NCI-H526 treated with DMSO at 0.1 percent for 48 hours (cell line): ENCODE measurements at places on chromosomes 2 and 18.

DNA sequence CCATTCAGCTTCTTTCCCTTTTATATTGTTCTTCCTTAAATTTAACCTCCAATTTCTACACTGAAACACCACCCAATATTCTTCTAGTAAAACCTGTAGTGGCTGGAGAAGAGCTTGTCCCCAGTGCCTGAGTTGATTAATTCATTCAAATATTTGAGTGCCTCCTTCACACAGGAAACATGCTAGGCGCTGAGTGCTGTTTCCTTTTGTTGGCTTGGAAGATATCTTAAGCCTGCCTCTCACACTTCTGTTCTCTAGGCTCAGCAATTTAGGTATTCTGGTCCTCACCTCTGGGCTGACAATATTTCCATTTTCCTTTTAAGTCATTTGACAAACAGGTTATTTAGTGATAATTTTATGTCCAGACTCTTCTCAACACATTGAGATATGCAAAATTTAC is 185.4 kb downstream of the SETBP1 start:
- no peak for DNase-seq

GRCh38 chr2:141423124-141423523 is 707.7 kb downstream of the LRP1B start:
- DNase-seq: no peak

- DNase-seq: no peak
These were observed 112.5 kb upstream of the GPC1 start for GRCh38 chr2:240322991-240323390.

DNA sequence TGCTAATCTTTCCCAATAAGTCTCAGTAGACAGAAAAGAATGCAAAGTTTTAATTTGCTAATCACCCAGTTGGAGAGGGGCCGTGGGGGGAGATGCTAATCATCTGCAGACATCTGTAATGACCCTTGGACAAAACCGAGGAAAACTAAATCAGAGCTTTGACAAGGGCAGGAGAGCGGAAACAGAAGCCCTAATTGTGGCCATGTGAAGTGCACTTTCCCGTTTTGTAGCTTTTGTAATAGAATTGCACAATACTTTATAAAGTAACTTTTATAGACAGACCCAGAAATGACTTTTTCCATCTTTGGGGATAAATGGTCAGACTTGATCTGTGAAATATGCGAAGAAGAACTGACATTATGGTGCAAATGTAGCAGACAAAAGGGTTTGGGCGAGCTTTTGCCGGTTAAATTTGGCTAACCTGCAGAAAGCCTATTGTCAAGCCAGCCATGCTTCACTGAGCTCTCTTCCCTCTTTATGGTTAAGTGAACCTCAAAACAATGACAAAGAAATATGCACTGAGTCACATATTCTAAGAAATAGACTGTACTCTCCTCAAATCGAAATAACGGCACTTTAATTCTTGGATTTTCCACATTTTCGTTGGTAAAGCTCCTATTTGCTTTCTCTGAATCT is 980.1 kb upstream of the POU3F3 start:
- DNase-seq: no peak

DNA sequence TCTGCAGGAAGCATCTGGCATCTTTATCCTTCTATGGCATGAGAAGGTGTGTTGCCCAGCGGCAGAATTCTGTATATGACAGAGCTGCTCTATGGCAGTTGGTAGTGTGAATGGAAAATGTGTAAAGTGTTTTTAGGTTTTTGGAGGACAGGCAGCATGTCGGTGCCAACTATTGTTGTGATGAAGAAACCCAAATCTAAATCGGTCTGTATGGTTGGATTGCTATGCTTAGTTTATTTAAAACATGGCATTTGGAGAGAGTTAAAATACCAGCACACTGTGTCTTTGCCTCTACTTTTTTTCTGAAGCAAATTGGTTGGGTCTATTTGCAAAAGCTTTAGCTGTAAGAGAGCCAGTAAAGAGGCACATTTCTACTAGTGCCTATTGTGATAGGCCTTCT is 136.7 kb downstream of the CTNNA2 start:
- DNase-seq: no peak

DNA sequence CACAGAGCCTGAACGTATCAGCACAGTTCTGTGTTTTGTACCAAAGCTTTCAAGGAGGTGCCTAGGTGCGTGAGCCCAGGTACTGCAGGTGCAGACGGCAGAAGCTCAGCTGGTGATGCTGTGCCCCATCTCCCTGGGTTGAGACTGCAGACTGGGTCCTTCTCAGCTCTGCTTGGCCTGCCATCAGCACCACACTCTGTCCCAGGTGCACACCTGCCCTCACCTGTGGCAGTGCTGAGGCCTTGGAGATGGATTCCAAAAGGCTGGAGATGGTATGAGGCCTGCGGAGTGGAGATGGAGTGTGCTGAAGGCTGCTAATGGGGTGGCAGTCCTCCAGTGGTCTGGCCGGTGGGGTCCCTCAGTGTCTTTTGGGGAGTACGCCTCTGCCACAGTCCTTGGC is 9.3 kb downstream of the LDLRAD4 start:
- DNase-seq: no peak

- no peak for DNase-seq
These were observed 173.4 kb upstream of the TRIB2 start for GRCh38 chr2:12543076-12543977.

GRCh38 chr2:37585982-37586621 is 85.3 kb downstream of the CDC42EP3 start:
- no peak for DNase-seq

DNA sequence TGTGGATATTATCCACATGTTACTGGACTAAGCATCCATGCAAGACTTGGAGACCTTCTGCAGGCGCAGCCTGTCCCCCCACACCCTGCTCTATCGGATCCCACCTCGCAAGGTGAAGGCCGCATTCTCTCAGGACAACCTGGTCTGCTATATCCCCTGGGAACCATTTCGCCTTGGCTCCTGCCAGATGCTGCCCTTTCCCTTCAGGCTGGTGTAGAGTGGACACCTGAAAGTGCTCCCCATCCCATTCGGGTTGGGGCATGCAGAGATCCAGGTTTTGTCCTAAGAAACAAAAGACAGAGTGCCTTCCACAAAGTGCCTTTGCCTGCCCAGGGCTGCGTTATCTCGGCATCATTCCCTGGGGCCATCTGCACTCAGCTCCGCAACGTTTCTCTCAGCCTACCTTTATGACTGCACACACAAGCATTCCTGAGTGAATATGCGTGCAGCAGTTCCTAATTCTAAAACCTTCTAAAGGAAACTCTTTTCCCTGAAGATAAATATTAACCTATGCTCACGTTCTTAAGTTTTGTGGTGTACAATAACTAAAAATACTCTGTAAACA is 20.5 kb downstream of the FHL2 start:
- DNase-seq: no peak

DNA sequence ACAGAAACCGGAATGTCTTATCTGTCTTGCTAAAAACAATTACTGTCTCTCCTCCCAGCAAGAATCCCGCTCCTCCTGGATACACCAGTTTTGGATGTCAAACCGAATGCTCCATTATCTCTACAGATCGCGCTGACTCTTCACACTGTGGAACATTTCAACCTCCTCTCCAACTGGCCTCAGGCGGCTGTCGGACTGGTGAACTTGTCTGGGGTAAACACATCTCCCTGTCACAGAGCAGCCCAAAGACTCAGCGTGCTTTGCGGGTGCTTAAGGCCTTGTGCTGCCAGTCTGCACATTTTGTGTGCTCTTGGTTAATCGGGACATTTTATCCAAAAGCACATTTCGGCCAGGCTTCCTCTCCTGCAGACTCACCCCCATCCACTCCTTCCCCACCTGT is 173.1 kb downstream of the ICOS start:
- no peak for DNase-seq

- no peak for DNase-seq
These were observed 10.7 kb upstream of the GYPC start for GRCh38 chr2:126645211-126645618.
